ENCODE measurements at places on chromosomes 6 and 20.

GRCh38 chr20:59836767-59837166, 96.7 kb downstream of the SYCP2 start:
- DNase-seq: no peak

GRCh38 chr6:27138406-27138805, 109.1 kb upstream of the PRSS16 start:
- no peak for DNase-seq

- DNase-seq: no peak
Observed at GRCh38 chr6:14026831-14027539, 90.6 kb upstream of the CD83 start.

- DNase-seq: no peak
Observed at GRCh38 chr6:33755070-33755869, 8.6 kb upstream of the IP6K3 start.

GRCh38 chr20:38799203-38799602, 6.3 kb upstream of the PPP1R16B start:
- DNase-seq: no peak
